NCI-H1694 treated with DMSO at 0.1 percent for 48 hours (cell line): ENCODE measurements at places on chromosomes 5 and 9.

- no peak for DNase-seq
These were observed 21.7 kb downstream of the SPAAR start for GRCh38 chr9:35930989-35931388.

GRCh38 chr5:10620346-10620745, 56.5 kb downstream of the ANKRD33B start:
- DNase-seq, result no peak

DNA sequence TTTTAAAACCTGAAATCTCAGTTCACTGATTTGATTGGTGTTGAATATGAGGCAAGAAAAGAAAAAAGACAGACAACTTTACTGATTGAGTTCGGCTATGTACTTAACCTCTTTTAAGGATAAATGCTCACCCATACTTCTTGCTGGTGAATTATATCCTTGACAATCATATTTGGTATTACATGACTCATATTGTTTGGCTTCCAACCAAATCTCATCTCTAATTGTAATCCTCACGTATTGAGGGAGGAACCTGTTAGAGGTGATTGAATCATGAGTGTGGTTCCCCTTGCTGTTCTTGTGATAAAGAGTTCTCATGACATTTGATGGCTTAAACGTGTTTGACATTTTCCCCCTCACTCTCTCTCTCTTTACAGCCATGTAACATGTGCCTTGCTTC, 255.6 kb upstream of the IZUMO3 start:
- DNase-seq, result no peak

GRCh38 chr5:40955313-40955712, 46.0 kb downstream of the C7 start:
- DNase-seq, result no peak

- no peak for DNase-seq
These were observed 117.1 kb upstream of the ZNF462 start for GRCh38 chr9:106745876-106746275.

DNA sequence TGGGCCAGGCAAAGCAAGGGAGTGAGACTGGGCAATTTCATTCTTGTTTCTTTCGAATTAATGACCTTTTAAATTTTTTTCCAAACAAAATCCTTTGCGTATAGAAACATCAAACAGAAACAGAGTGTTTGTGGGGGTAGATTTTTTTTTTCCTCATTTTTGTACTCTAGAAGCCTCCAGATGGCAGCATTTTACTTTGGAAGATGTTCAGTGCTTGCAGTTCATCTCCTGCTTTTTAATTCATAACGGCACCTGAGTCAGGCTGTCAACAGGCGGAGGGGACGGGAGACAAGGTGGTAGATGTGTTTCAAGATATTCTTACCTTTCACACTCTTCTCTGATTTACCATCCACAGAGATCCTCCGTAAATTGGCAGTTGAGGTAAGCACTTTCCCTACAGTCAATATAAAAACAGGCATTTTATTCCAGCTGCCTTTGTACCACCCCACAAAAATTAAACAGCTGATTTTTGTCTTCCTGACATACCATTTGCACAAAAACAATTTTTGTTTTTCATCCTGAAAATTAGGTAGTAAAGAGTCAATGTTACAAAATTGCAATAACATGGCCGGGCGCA, 99.5 kb upstream of the FBXL17 start:
- peak; percentile 39 for DNase-seq

DNA sequence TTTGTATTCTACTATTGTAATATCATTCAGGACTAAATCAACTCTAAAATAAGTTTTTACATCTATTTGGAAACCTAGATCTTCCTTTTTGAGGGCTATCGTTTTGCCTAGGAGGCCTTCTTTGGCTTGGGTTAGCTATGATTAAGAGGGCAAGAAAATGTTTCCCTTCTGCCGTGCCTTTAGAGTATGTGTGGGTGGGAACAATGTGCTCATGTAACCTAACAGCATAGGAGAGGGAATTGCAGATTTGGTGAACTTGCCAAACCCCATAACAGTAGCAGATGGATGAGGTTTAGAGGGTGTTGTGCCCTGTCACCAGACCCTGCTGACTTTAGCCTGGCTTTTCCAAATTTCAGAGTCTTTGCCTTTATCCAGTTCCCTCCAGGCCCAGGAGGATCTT, 339.0 kb downstream of the ADGRV1 start:
- no peak for DNase-seq

GRCh38 chr5:149282966-149283332, 11.3 kb downstream of the AFAP1L1 start:
- DNase-seq, result no peak

DNA sequence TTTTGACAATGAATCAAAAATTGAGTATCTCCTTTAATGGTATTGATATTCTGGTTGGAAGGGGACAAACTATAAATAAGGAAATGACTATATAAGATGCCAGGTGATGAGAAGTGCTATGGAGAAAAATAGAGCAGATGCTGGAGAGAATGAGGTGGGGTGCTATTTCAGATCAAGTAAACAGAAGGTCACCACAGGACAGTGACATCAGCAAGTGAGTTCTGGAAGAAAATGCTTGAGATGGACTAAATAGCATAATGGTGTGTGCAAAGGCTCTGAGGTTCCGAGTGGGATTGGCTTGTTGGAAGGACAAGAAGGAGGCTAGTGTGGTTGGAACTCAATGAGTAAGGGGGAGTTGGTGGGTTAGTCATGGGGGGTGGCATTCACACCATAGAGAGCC, 157.5 kb upstream of the SGCD start:
- no peak for DNase-seq

DNA sequence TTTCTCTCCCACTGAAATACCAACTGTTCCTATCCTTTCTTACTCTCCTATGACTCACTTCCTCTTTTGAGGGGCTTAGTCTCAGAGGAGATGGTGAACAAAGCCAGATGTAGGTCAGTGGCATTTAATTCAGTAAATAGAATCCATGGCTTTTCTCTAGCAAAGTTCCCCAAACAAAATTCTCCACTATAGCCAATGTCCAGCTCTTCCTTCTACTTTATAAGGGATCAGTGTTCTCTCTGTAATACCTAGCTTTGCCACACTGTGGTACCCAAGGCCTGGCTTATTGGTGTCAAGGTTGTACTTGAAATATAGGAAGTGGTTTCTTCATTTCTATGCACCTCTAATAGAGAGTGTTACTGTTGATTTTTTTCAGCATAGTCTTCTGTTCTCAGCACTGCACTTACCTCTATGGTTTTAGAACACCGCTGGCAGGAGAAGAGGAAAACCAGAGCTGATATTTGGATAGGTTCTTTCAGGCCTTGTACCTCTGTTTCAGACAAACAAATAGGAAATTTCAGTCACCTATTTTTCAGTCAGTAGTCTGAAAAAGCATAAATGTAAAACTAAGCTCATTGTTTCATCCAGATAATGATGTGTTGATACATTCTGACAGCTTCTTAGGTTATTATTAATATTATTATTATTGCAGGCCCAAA, 40.6 kb upstream of the ITGA2 start:
- peak; percentile 77 for DNase-seq

GRCh38 chr9:18472435-18472834, 1.5 kb upstream of the ADAMTSL1 start:
- DNase-seq, result no peak

GRCh38 chr5:65334077-65334476, 147.6 kb downstream of the ADAMTS6 start:
- no peak for DNase-seq

GRCh38 chr5:124025306-124025845, 513.4 kb downstream of the CSNK1G3 start:
- no peak for DNase-seq

DNA sequence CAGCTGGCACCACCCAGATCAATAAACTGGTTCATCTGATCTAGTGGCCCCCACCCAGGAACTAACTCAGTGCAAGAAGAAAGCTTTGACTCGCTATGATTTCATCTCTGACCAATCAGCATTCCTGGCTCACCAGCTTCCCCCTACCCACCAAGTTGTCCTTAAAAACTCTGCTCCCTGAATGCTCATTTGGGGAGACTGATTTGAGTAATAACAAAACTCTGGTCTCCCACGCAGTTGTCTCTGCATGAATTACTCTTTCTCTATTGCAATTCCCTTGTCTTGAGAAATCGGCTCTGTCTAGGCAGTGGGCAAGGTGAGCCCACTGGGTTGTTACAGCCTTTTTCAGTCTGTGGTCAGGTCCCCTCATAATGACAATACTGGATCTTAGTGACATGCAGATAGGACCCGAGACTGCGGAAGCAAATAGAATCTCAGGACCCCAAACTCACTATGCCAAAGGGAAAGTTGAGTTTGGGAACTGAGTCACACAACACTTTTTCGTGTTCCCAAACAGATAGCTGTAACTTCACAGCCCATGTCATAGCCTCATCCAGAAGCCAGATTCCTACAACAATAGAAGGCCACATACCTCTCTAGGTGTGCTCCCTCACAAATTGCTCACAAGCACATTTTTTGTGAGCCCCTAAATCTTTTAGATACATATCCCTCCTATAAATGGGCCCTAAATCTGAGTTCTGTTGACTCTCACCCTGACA, 175.2 kb upstream of the RAI14 start:
- no peak for DNase-seq

DNA sequence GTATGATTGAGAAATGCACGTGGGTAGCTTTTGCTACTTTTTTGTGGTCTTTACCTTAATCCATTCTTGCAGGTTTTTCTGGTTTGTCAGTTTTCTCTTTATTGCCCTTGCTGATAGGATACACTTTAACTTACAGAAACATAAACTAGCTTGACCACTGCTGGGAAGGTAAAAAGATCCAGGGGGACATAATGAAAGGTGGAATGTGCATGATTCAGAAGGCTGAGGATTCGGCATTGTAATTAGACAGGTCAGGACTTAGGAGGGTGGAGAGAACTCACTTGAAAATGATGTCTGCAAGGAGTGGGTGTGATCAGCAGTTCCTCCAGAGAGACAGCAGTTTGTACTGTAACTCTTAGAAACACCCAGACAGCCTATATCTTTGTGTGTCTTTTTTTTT, 19.8 kb upstream of the TXNDC8 start:
- DNase-seq, result no peak

- DNase-seq, result no peak
These were observed 4.9 kb upstream of the IL4 start for GRCh38 chr5:132668706-132669454.

GRCh38 chr5:62326702-62327101, 20.7 kb downstream of the KIF2A start:
- DNase-seq, result no peak

DNA sequence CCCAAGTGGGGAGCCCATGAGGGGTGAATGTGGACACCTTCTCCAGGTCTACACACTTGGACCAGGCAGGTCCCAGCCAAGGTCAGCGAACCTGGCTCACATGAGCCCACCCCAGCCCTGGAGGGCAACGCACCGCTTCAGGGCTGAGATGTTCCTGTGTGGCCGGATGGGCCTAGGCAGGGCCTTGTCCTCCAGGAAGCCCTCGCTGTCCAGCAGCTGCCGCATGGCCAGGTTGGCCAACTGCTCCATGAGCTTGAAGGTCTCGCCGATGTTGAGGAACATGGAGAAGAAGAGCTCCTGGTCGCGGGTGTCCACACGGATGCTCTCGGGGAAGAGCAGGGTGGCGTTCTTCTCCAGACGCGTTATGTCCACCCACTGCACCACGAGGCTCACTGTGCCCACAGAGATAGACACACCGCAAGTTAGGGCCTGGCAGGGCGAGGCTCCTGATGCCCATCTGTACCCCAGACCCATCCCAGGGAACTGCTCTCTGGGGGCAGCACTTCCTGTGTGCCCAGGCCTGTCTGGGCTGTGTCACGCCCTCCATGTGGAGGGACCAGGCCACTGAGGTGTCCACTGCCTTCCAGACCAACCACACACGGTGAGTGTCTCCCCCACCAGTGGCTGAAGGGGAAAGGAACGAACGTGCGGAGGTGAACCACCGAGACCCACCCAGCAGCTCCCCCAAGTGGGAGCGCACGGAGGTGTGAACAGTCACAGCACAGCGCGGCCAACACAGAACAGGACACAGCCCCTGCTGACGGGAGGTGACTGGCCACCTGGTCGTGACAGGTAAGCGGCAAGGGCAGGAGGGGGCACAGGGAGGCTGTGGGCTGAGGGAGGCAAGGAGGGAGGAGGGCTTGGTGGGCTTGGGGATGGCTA, 14.4 kb downstream of the TBC1D9B start:
- DNase-seq, result no peak

DNA sequence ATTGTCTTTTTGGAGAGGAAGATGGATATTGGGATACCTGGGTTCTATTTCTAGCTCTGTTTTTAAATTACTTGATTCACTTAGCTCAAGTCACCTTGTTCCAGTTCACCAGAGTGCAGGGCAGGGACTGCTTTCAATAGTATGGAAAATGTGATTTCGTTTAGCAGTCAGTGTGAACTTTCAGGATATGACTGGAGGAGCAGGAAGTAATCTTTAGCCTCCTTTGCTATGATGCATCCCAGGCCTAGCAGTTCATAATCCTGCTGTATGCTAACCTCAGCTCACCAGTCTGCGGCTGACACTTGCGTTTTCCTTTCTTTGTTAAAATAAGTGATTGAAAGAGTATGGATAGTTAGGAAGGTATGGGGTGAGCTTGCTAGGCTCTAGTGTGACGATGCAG, 169.7 kb downstream of the ARHGAP26 start:
- DNase-seq, result no peak

- DNase-seq, result no peak
These were observed 192.7 kb downstream of the LRRC70 start for GRCh38 chr5:62771341-62771740.

DNA sequence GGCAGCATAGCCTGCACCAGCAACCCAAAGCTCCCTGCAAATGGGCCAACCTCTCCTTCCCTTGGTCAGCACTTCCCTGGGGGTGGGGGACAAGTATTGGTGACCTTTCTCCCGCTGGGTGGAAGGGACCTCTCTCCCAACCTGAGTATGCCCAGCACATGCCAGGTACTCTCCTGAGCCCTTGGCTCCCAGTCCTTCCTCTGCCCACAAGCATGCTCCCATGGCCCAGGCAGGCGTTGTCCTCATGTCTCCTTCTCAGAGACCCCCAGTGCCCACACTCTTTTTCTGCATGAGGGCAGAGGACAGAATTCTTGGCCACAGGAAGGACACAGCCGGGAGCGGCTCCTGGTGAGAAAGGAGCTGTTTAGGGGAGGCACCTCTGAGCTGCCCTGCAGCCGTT, 60.3 kb downstream of the PHF2 start:
- no peak for DNase-seq

DNA sequence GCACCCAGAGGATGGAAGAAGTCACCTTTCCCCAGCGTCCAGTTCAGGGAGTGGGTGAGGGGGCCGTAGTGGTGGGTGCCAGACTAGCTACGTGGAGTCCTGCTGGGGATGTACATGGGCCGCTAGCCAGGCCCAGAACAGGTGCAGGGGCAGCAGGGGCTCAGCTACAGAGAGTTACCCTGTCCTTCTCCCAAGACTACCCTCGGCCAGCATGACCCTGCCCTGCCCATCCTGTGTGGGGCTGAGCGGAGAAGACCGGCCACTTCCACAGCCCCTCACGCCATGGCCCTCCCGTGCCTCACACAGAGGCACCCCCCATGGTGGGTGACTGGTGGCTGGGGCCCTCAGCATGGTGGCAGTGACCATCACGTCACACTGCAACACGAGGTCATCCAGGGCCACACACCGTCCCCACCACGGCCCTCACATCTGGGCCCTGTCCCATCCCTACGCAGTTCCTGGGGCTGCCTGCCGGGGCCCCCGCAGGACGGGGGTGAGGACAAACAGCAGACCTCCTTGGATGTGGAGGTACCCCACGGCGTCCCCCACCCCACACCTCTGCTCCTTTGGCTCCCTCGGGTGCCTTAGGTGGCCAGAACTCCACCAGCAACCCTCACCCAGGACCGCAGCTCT, 977 bp upstream of the DPP7 start:
- DNase-seq, result no peak

GRCh38 chr9:120635011-120635410, 55.0 kb upstream of the CDK5RAP2 start:
- no peak for DNase-seq
